ENCODE measurements at places on chromosomes 2 and 18.

GRCh38 chr2:233789554-233789953 is 11.4 kb downstream of the MROH2A start:
- H3K36me3 ChIP-seq: no peaks in the 10 kb centered on the region
- peaks cover 6% of the 10 kb centered on the region for H3K27me3 ChIP-seq
- no peak overlapping the region for H3K4me3 ChIP-seq
- H3K27ac ChIP-seq: no peak overlapping the region

DNA sequence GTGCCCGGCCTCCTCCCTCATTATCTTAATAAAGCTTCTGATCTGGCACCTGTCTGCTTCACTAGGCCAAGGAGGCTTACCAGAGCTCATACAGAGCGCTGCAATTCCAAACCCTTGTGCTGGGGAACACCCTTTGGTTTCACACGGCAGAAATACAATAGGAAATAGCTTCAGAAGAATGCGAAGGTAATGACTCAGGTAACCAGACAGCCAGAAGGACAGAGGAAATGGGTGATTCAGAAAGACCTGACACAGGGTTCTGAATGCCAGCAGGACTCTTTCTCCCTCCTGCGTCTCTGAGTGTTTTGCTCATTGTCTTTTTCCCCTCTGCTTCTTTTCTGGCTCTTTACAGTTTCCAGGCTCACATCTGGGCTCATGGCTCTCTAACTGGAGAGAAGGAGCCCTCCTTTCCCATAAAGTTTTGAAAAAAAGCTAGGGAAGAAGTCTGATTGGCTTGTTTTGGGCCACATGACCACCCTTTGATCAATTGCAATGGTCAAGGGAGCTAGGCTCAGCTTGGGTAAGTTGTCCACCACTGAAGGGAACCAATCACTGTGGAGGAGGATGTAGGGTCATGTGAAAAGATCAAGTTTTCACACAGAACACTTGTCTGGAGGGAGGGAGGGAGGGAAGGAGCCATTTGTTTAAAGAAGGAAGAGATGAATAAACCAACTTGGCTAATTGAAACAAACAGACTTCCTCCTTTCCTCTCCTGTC is 90.5 kb upstream of the UPP2 start:
- no peaks in the 10 kb centered on the region for H3K36me3 ChIP-seq
- H3K4me1 ChIP-seq: peaks cover 29% of the 10 kb centered on the region
- no peak overlapping the region for H3K4me3 ChIP-seq

DNA sequence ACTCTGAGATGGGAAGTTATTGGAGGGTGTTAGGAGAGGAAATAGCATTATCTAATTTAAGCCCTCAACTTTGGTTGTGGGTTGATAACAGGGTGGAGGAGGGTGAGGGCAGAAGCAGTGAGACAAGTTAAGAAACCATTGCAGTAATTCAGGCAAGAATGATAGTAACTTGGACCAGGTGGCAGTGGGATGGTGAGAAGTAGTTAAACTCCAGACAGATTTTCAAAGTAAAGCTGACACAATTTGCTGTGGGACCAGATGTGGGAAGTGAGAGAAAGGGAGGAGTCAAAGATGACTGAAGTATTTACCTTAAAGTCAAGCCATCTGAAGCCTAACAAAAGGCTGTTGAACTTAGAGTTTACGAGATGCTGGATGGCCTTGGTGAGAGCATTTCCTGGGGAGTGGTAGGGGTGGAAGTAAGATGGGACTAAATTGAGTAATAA is 163.2 kb upstream of the KLF7 start:
- H3K27me3 ChIP-seq: no peaks in the 10 kb centered on the region
- H3K4me1 ChIP-seq: peaks cover 62% of the 10 kb centered on the region
- peaks cover 3% of the 10 kb centered on the region for H3K36me3 ChIP-seq
- H3K4me3 ChIP-seq: peak overlapping the region; percentile 55

DNA sequence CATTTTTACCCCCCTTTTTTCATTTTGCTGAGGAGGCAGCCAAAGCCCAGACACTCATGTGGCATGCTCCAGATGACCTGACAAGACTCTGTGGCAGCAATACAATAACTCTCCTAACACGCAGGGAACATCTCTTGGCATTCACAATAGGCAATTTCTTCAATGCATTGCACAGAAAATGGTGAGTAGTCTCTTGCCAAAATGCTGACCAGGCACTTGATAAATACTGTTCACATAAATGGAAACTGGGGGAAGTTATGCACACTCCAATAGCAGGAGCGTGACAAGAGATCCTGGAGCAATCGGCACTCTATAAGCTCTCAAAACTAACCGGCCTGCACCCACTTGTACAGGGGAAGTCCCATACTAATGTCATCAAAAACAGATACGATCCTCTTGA is 66.3 kb downstream of the NBAS start:
- DNase-seq: no peak
- H3K4me1 ChIP-seq: peaks cover 4% of the 10 kb centered on the region
- no peaks in the 10 kb centered on the region for H3K27me3 ChIP-seq

- peaks cover 29% of the 10 kb centered on the region for H3K4me1 ChIP-seq
- H3K27ac ChIP-seq: no peak overlapping the region
- H3K36me3 ChIP-seq: no peaks in the 10 kb centered on the region
- H3K27me3 ChIP-seq: peaks cover 6% of the 10 kb centered on the region
These were observed 52.8 kb upstream of the SLC66A3 start for GRCh38 chr2:11102466-11102865.

GRCh38 chr2:172858473-172858745 is 122.8 kb downstream of the RAPGEF4 start:
- H3K27ac ChIP-seq: no peak overlapping the region
- H3K36me3 ChIP-seq: no peaks in the 10 kb centered on the region
- H3K4me1 ChIP-seq: no peaks in the 10 kb centered on the region
- no peak for DNase-seq
- H3K27me3 ChIP-seq: peaks cover 6% of the 10 kb centered on the region

DNA sequence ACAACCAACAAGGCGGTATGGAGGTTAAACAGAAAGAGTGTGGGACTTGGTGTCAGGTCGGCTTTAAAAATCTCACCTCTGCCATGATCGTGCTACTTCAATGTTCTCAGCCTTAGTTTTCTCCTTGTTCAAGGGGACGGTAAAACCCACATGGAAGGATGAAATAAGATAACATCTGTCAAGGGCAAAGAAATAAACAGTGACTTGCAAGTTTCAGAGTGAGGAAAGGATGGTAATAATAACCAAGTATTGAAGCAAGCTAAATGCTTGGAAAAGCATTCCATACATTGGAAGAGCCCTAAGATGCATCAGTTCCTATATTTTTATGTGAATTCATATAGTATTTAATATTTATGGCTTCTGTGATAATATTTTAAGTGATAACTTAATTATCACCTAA is 29.8 kb upstream of the LMAN1 start:
- no peak overlapping the region for H3K27ac ChIP-seq
- no peaks in the 10 kb centered on the region for H3K36me3 ChIP-seq
- no peak for DNase-seq
- no peak overlapping the region for H3K4me3 ChIP-seq
- peaks cover 13% of the 10 kb centered on the region for H3K27me3 ChIP-seq

- no peak overlapping the region for H3K27ac ChIP-seq
- DNase-seq: no peak
- no peaks in the 10 kb centered on the region for H3K36me3 ChIP-seq
- H3K27me3 ChIP-seq: no peaks in the 10 kb centered on the region
These were observed 30.8 kb upstream of the ACYP2 start for GRCh38 chr2:54084600-54084999.

DNA sequence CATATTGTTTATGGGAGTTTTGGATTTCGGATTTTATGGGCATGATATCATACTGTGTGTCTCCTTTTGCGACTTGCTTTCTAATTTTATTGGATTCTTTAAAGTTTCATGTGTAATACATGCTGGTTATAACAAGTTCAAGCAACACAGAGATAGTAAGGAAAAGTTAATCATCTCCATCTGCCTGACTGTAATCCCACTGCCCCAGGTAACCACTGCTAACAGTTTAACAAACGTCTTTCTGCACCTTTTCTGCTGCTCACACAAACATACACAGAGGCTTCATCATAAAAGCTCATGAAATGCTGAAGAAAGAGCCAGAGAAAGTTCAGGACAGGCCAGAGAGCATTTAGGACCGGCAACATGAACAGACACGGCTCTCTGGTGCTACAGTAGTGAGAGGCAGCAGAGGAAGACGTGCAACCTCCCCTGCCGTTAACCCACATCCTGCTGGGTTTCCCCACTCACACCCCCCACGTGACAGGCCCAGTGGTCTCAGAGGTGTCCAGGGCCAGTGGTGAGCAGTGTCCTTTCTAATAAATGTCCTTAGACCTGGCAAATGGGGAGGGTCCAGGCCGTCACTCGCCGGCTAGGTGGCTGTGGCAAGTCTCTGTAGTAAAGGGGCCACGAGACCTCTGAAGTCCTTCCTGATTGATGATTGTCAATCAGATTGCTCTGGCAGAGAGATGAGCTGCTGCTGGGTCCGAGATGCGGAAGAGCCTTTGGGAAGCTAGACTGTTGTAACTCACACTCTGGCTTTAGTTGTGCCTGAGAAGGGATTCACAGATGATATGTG is 43.0 kb upstream of the SLC1A4 start:
- DNase-seq: peak; percentile 78
- no peaks in the 10 kb centered on the region for H3K27me3 ChIP-seq
- peak overlapping the region; percentile 50 for H3K4me3 ChIP-seq
- H3K27ac ChIP-seq: peak overlapping the region; percentile 89

- DNase-seq: no peak
- no peak overlapping the region for H3K4me3 ChIP-seq
- no peaks in the 10 kb centered on the region for H3K27me3 ChIP-seq
- no peak overlapping the region for H3K27ac ChIP-seq
These were observed 57.9 kb upstream of the ARHGAP15 start for GRCh38 chr2:143071185-143071876.

- no peak overlapping the region for H3K4me3 ChIP-seq
- peak; percentile 54 for DNase-seq
- H3K27ac ChIP-seq: peak overlapping the region; percentile 80
- no peaks in the 10 kb centered on the region for H3K36me3 ChIP-seq
- no peaks in the 10 kb centered on the region for H3K27me3 ChIP-seq
- peaks cover 38% of the 10 kb centered on the region for H3K4me1 ChIP-seq
These were observed 1045.7 kb upstream of the CELF4 start for GRCh38 chr18:38611036-38611964.

GRCh38 chr2:168700615-168701245 is 101.7 kb upstream of the NOSTRIN start:
- no peak overlapping the region for H3K27ac ChIP-seq
- H3K4me3 ChIP-seq: no peak overlapping the region
- no peaks in the 10 kb centered on the region for H3K4me1 ChIP-seq
- no peaks in the 10 kb centered on the region for H3K27me3 ChIP-seq

DNA sequence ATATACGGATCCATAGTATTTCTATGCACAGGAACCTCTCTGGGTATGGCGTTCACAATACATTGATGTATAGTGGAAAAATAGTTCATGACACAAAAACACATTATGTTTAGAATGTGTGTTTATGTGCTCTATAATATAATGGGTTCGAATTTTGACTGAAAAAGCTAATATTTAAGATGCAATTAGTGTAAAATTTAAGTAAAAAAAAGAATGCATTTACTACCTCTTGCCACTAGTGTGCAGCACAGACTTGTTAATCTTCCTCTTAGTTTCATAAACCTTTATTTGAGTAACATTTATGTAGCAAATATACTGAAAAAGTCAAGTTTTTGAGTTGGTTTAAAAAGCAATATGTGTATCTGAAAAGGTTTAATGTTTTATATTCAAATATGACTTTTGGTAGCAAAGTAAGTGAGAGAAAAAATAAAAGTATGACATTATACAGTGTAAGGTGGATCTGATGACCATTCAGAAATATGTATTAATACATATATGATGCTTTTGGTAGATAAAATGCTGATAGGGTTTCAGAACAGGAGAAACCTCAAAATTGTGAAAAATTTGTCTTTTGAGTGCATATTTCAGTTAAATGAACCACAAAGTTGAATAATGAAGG is 49.4 kb downstream of the CCDC102B start:
- H3K27ac ChIP-seq: no peak overlapping the region
- DNase-seq: no peak
- H3K36me3 ChIP-seq: no peaks in the 10 kb centered on the region
- no peaks in the 10 kb centered on the region for H3K27me3 ChIP-seq
- no peaks in the 10 kb centered on the region for H3K4me1 ChIP-seq

DNA sequence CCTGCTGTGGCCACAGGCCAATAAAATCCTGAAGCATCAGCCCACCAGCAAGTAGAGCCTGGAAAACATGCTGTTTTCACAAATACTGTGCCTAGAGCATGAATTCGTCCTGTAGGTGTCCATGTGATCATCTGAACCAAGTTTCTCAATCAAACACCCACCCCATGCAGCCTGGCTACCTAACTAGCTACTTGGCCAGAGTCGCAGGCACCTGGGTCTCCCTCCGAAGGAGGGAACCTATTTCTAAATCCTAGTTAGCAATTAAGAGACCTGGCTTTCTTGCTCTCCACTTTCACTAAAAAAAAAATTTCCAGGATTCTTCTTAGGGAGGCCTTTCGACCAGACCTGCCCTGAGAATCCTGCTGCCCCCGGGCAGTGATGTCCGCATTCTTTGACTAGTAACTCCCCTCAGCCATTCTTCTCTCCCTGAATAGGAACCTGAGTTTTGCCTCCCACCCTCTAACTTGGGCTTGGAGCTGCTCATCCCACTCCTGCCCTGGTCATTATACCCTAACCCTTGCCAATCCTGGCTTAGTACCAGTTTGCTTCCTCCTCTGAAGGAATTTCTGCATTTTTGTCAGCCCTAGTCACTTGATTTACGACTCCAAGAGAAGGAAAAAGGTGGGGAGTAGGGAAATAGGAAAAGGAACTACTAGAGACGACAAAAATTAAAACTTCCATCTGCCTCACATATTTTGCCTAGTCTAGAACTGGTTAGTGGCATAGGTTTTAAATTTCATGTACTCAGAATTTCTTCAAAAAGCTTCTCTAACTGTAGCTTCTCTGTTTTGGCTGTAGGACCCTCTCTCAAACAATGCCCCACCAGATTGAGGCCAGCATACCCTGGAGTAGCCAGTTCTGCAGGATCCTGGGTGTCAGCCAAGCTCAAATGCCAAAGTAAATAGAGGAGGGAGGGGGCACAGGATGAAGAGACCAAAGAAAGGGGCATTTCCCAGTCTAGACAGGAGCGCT is 25.4 kb upstream of the TANK start:
- H3K4me3 ChIP-seq: peak overlapping the region; percentile 22
- DNase-seq: no peak
- H3K36me3 ChIP-seq: peaks cover 2% of the 10 kb centered on the region
- peaks cover 41% of the 10 kb centered on the region for H3K4me1 ChIP-seq
- peak overlapping the region; percentile 81 for H3K27ac ChIP-seq

DNA sequence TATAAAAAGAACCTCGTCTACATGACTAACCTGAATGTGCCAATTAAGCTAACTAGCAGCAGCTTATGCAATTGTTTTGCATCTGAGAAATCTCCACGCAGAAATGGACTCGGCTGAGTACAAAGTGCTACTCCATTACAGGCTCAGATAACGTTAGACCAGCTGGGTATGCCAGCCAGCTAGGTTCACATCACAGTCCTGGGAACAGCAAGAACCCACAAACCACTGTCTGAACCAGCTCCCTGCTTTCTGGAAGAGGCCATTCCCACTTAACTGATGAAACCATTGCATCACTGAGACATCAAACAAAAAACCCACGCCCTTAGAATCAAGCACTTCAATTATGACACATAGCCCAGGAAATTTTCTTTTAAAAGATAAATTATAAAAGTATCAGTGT is 202.7 kb downstream of the CYRIA start:
- H3K36me3 ChIP-seq: no peaks in the 10 kb centered on the region
- DNase-seq: no peak
- peaks cover 3% of the 10 kb centered on the region for H3K4me1 ChIP-seq
- H3K27ac ChIP-seq: no peak overlapping the region

All from activated CD4-positive, alpha-beta T cell treated with anti-CD3 and anti-CD28 coated beads for 36 hours (primary cell).